ENCODE measurements at places on chromosomes 6 and 20.

DNA sequence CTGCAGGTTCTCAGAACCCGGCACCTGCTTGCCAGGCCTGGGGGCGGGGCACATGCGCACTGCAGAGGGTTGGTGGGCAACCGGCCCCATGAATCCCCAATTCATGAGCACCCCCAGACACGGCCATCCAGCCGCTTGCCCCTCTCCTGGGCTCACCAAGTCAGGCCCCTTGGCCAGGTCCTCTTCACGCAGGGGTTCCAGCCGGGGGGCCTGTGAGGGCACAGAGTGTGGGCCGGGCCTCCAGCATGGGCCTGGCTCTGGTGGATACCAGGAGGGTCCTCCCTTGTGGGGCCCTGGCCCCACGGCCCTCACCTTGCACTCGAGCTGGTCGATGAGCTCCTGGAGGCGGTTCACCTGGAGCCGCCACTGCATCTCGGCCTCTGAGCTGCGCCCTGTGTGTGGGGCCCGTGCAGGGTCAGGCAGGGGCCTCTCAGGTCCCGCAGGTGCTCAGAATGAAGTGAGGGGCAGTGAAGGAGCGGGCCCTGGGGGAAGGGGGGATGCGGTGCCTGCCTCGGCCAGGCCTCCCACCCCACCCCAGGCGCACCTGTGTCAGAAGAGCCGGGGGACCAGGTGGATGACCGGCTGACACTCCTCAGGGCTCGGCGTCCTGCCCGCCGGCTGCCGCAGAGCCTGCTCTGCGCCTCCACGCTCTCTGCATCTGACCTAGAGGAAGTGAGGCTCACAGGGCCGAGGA, 2.6 kb upstream of the C20orf144 start:
- no peak for DNase-seq

- no peak for DNase-seq
Observed at GRCh38 chr6:113434641-113435040, 422.5 kb upstream of the MARCKS start.

GRCh38 chr6:143279385-143279784, 171.1 kb downstream of the ADAT2 start:
- no peak for DNase-seq

GRCh38 chr20:53751620-53752318, 158.1 kb upstream of the ZNF217 start:
- no peak for DNase-seq

DNA sequence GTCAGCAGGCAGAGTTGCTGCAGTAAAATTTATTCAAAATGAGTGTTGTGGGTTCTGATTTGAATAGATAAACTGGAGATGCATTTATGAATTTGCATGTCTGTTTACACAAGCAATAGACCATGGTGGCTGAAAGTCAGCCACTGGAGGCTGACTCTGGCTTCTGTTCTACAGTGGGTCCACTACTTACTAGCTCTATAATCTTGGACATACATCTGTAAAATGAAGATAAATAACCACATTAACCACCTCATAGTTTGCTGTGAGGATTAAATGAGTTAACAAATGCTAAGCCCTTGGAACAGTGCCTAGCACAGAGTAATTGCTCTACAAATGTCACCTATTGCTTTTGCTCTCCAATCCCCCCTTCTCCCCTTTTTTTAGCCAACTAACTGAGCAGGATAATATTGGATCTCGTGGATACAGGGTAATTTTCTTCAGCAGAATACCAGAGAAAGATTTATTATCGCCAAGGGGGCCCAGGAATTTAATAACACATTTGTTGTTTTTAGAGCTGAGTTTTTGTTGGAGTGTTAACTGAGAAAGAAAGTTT, 1.4 kb upstream of the PM20D2 start:
- no peak for DNase-seq

DNA sequence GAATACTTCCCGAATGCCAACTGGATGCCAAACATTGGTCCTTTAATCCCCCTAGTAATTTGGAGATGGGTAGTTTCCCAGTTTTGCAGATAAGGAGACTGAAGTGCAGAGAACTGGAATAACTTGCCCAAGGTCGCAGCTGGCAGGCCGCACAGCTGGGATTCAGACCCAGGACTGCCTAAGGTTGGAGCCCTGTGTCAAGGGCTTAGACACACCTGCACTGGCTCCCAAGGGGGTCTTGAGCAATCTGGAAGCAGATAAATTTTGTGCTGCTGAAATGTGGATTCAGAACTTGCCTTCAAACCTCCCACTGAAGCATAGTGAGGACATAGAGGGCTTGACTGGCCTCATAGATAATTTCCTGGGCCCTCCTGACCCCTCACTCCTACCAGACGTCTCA, 30.5 kb downstream of the FOXP4 start:
- no peak for DNase-seq

DNA sequence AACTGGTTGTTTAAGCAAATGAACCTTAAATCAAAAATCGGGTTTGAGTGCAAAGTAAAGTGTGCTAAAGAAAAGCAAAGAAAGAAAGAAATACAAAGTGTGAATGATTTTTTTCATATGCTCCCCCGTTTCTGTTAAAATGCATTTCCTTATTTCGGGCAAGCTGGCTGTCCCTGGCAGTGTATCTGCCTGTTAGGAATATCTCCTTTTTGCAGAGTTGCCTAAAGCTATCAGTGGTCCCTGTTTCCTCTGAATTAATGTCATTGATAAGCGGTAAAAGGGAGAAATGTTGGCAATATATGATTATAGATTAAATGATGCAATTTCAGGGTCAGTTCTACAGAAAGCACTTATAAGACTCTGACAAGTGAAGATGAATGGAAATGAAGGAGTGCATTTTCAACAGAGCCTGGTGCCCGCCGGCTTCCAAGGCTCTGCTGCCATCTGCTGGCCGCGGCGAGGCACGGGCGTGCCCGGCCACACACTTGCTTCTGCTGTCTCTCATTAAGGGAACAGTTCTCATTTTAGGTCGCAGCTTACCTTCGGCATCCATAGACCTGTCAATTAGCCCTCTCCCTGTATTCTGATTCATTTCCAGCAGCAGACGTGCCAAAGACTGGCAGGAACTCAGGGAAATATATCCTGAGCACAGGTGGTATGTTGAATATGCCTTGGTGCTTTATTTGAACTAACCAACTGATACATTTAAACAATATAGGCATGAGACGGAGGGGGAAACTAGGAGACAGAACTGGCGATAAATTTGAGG, 381.9 kb downstream of the C6orf118 start:
- peak; percentile 54 for DNase-seq

DNA sequence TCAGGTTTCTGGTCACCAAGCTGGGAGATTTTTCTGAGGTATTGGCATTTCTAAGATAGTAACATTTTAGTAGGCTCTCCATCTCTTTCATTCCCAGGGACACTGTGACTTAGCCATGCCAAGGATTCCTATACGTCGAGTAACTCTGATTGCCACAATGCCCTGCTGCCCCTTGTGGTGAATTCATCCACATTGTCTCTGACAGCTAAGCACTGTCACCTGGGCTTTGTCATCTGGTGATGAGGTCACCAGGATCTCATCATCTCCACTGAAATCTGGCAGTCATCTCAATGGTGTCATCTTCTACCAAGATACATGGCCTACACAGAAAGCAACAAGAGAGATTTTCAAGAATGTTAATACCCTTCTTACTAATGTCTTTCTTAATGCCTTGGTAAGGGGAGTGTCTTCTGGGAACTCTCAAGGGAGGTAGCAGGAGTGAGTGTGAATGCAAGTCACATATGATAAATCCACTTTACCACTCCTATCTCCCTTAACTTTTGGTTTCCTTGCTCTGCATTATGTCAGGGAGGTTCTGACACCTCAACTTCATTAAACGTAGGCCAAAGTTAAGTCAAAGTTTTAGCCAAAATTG, 246.7 kb downstream of the CD109 start:
- DNase-seq, result no peak

DNA sequence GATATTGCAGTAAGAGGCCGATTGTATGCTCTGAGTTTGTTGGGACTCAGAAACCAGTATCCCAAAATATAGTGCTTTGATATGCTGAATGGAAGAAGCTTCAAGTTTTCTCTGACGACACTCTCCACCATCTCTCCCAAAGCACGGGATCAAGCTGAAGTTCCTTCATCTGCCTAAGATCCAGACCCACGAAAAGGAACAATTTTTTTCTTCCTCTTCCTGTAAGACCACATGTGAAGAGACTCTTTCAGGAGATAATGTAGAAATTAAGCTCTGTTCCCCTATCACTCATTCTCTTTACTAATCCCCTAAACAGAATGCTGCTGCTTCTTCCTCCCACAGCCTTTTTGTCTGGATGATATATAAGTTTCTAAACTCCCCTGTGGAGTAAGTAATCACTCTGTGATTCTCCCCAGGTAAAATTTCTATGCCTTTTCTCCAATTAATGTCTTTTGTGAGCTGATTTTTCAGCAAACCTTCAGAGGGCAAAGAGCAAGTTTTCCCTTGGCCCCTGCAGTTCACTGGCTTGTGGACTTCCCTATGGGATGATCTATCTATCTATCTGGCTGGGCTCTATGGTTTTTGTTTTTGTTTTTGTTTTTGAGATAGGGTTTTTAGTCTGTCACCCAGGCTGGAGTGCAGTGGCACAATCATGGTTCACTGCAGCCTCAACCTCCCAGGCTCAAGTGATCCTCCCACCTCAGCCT, 13.5 kb upstream of the PNRC1 start:
- no peak for DNase-seq

DNA sequence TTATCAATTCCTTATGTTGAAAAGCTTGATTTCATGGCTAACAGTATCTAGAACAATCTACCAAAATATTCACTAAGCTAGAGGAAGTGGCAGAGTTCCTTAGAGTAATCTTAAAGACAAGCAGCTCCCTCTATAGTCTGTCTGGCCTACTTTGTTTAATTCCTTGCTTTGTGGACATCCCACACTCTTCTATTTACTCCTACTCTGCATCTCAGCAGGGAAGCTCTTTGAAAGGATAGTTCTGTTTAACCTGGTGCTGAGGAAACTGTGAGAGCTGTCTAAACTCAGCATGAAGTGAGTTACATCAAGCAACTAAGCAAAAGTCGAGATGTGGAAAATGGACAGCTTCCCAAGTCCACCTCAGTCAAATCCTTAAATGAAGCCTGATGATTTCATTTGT, 4.3 kb downstream of the REV3L start:
- no peak for DNase-seq

GRCh38 chr6:1311400-1312202, at the start of gene FOXQ1:
Gene FOXQ1 (plus strand): TSS chr6:1312098. CDS start chr6:1312705, 607 bp downstream.
- no peak for DNase-seq

DNA sequence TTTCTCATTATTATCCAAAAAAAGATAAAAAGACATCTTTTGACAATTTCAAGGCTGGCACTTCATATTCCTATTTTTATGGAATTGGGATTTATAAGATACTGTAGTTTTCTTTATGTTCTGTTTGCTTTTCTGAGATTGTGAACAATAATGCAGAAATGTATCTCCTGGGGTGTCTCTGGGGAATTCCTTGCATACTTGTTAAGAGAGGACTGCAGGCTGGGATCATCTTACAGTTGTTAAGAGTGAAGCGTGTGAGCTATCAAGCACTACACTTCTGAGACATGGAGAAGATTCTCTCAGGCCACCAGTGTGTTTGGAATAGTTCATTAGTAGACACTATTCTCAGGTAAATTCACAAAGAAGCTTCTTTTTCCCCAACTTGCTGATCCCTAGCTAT, 963.3 kb upstream of the GJE1 start:
- DNase-seq, result no peak

GRCh38 chr6:27247133-27247836, at the start of gene PRSS16:
Gene PRSS16 (plus strand): TSS chr6:27247701. CDS start chr6:27247738, 37 bp downstream.
- DNase-seq, result no peak

- DNase-seq, result no peak
Observed at GRCh38 chr20:32201977-32202363, 5.6 kb downstream of the PLAGL2 start.

- DNase-seq, result no peak
Observed at GRCh38 chr20:49326026-49326425, 48.2 kb upstream of the ZNFX1 start.

DNA sequence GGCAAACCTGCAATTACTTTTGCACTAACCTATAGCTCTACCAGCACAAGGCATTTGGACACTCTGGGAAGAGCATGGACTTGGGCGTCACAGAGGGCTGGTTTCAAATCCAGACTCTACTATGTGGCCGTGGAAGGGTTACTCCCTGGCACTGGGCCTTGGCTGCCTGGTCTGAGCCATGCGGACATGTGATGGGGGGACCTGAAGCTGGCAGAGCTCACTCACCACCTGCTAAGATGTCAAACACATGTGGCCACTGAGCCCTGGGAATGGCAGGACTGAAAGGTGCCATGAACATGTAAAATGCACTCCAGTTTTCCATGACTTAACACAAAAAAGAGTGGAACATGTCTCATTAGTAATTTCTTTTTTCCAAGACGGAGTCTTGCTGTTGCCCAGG, 23.7 kb downstream of the VSTM2L start:
- DNase-seq, result no peak

- DNase-seq, result peak; percentile 3
Observed at GRCh38 chr6:128519931-128520435, 416 bp downstream of the PTPRK start.

DNA sequence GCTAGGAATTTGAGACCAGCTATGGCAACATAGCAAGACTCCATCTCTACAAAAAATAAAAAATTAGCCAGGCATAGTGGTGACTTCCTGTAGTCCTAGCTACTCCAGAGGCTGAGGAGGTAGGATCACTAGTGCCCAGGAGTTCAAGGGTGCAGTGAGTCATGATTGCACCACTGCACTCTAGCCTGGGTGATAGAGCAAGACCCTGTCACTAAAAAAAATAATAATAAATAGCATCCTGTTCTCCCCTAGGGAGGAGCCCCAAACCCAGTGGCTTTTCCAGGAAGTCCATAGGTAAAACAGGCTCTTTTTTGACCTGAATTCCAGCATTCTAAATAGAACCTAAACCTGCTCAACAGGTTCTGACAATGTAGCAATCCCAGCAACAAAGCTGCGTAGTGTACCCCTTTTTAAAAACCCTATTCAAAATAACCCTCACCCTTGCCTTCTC, 192.0 kb downstream of the ALDH8A1 start:
- no peak for DNase-seq

- DNase-seq, result no peak
Observed at GRCh38 chr6:53103993-53104675, 38.9 kb downstream of the FBXO9 start.

DNA sequence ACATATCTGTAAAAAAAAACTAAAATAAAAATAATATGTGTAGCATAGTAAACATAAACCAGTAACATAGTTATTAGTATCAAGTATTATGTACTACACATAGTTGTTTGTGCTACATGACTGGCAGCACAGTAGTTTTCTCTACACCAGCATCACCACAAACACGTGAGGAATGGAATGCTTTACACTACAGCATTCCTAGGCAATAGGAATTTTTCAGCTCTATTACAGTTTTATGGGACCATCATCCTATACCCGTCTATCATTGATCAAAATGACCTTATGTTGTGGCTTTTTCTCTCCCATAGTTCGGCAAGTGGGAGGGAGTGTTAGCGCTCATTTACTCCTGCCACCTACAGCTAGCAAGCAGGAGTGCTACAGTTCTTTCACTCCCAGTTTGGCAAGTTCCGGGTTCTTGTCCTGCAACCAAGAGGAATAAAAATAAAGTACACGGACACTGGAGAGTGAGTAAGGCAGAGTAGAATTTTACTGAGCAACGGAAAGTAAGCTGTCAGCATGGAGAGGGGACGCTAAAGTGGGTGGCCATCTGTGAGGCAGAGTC, 196.8 kb upstream of the HSF2 start:
- no peak for DNase-seq

- DNase-seq, result no peak
Observed at GRCh38 chr6:13044390-13044789, 283.9 kb downstream of the TBC1D7 start.

GRCh38 chr6:142280927-142281326, 20.9 kb upstream of the ADGRG6 start:
- DNase-seq, result no peak
